ENCODE measurements at places on chromosomes 5 and 9. TPM values are rescaled to one million over a fixed set of nuclear protein-coding genes. Genes with fewer than 3 reads are reported as not detected.

- DNase-seq: no peak
- no peak overlapping the region for H3K27ac ChIP-seq
Observed at GRCh38 chr5:10455277-10455670, 13.6 kb downstream of the ROPN1L start.

- H3K4me3 ChIP-seq: no peak overlapping the region
- no peaks in the 10 kb centered on the region for H3K27me3 ChIP-seq
- no peak for DNase-seq
- H3K27ac ChIP-seq: no peak overlapping the region
- no peaks in the 10 kb centered on the region for H3K4me1 ChIP-seq
- H3K36me3 ChIP-seq: no peaks in the 10 kb centered on the region
Observed at GRCh38 chr9:26243029-26243697, 564.9 kb upstream of the TUSC1 start.

DNA sequence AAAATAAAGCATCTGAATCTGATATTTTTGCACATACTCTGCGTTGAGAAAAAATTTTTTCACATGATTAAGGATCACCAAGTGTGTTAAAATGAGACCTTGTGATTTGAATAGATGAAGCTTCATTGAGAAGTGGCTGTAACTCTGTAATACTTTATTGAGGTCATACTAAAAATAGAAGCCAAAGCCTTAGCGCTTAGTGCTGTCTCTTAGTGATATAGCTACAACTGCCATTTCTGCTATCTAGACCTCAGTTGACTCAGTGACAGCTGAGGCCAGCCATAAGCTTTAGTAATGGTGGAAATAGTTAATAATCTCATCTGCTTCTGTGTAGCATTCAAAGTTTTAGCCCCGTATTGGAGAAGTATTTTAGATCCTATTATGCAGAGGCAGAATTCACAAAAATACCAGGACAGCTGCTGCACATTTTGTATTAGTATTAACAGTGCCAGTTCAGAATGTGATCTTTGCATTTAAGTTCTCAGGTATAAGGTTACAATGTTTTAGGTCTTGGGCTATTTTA lies 107.4 kb upstream of the SGCD start:
- DNase-seq: no peak
- H3K36me3 ChIP-seq: no peaks in the 10 kb centered on the region
- H3K4me1 ChIP-seq: no peaks in the 10 kb centered on the region
- peak overlapping the region; percentile 50 for H3K27ac ChIP-seq
- no peak overlapping the region for H3K4me3 ChIP-seq
- no peaks in the 10 kb centered on the region for H3K27me3 ChIP-seq

The MUSK gene
- total RNA-seq: 6.1 TPM

The ACSL6 gene
- 1.6 TPM for total RNA-seq

DNA sequence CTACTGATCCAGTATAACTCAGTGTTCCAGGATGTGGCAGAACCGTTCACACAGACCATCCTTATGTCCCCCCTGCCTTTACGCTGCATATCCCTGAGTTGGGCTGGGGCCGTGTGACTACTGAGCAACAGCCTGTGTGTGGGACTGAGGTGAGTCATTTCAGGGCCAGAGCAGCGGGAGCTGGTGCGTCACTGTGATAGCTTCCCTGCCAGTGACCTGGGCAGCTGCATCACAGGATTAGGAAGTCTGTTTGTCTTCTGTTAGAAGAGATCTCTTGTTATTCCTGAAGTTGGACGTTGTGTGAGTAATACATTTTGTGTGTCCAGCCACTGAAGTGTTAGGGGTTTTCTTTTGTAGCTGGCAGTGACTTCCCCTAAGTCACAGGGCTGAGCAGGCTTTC lies 35.6 kb downstream of the TPPP start:
- no peaks in the 10 kb centered on the region for H3K4me1 ChIP-seq
- no peak for DNase-seq
- H3K27me3 ChIP-seq: no peaks in the 10 kb centered on the region
- H3K27ac ChIP-seq: no peak overlapping the region

The GAPT gene
- total RNA-seq: not detected

GRCh38 chr9:5714501-5715401 lies 85.8 kb downstream of the RIC1 start:
- H3K27ac ChIP-seq: no peak overlapping the region
- DNase-seq: no peak
- peaks cover 18% of the 10 kb centered on the region for H3K36me3 ChIP-seq
- no peak overlapping the region for H3K4me3 ChIP-seq
- H3K4me1 ChIP-seq: no peaks in the 10 kb centered on the region

- no peaks in the 10 kb centered on the region for H3K4me1 ChIP-seq
- no peak for DNase-seq
- H3K4me3 ChIP-seq: no peak overlapping the region
- H3K27me3 ChIP-seq: no peaks in the 10 kb centered on the region
- no peak overlapping the region for H3K27ac ChIP-seq
Observed at GRCh38 chr5:64918083-64918482, 149.4 kb downstream of the CWC27 start.

The BHMT2 gene
- total RNA-seq: 8.1 TPM

DNA sequence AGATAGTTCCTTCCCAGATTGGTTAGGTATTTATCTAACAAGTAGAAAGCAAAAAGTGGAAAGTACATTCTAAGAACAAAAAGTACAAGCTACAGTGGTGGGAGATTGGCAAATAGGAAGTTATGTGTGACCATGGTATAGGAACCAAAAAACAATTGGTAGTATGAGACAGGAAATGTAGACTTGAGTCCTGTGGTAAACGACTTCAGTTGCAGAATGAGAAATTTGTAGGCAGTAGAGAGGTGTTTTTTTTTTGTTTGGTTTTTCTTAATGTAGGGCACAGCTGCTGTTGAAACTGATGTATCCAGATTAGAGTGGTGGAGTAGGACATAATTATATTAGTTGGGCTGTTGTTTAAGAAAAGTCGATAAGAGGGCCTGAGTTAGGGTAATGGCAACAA lies 72.0 kb downstream of the CCNH start:
- H3K4me1 ChIP-seq: no peaks in the 10 kb centered on the region
- no peak for DNase-seq
- no peak overlapping the region for H3K4me3 ChIP-seq
- peaks cover 31% of the 10 kb centered on the region for H3K36me3 ChIP-seq

DNA sequence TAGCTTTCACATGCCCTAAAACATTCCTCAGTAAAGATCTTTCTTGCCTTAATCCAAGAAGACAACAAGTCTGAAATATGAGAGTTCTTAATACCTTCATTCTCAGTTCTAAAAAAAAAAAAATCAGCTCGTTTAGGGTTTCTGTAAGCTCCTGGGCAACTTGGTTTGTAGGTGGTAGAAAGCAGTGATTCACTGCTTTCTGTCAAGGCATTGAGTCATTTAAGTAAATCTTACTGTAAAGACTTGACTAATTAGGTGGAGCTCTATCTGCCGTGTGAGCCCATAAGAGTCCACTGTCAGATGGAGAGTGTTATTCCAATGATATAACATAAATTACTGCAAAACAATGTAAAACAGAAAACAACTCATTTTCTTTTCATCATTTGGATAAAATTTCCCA lies 56.1 kb upstream of the MAST4 start:
- no peak overlapping the region for H3K27ac ChIP-seq
- no peaks in the 10 kb centered on the region for H3K27me3 ChIP-seq
- no peaks in the 10 kb centered on the region for H3K36me3 ChIP-seq
- no peak overlapping the region for H3K4me3 ChIP-seq

All from right atrium auricular region (tissue), 2 donors.